ENCODE measurements at places on chromosomes 2 and 18.

- DNase-seq, result no peak
These were observed 42.3 kb downstream of the NOL10 start for GRCh38 chr2:10647441-10647840.

- no peak for DNase-seq
These were observed 20.8 kb upstream of the ROCK1 start for GRCh38 chr18:21132398-21132918.

DNA sequence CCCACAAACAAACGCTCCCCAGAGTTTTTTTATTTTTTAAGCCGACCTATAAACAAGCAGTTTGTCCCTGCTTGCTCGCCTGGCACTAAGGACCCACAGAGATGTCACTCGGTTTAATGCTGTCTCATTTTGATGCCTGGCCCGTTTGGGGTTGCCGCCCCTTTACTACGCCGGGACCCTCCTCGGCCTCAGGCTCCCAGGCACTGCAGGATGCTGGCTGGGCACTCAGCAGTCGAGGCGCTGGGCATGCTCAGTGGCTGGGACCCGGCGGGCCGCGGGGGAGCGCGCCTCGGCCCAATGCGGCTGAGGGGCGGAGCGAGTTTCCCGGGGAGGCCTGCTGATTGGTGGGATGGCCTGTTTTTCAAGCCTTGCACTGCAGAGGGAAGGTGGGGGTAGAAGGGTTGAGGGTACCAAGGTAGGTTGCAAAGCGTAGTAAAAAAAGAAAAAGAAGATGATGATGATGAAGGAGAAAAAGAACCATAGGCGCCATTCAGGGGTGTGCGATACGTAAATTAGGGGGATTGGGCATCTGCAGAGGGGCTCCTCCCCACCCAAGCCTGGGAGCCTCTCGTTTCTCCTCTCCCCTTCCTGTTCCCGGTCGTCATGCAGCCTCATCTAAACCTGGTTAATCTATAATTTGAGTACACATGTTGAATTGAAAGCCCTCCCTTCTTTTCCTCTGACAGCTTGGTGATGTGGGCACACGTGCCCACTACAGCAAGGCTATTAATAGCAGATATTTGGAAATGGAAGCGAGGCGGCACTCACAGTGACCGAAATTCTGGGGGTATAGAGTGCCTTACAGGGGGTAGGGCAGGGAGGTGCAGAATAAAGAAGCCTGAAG lies 1.5 kb upstream of the IRS1 start:
- DNase-seq, result peak; percentile 81

- no peak for DNase-seq
These were observed 55.4 kb downstream of the CWC22 start for GRCh38 chr2:179951680-179952079.

- DNase-seq, result no peak
These were observed 17.3 kb downstream of the VAPA start for GRCh38 chr18:9931146-9931545.

GRCh38 chr2:145484448-145485097 lies 964.7 kb upstream of the ZEB2 start:
- DNase-seq, result no peak

DNA sequence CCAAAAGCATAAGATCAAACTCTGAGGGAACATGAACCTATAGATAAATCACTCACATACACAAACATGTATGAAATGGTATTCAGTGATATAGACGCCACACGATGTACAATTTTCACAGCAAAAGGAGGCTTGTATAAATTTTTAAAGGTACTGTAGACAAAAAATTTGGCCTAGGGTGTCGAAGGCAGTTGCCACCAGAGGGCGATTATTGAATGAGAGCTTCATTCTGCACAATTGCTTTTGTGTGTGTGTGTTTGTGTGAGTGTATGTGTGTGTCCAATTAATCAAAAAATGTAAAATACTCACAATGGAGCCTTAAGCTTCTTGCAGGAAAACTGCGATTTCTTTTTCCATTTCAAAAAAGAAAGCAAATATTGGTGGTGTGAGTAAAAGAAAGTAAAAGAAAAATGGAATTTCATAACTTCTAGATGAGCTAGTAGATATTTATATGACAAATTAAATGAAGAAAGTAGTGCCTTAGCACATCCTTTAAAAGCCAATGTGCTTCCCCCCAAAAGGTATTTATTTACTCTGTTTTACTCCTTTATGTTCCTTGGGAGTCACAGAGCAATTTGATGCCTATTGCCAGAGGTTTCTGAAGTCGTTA lies 800.1 kb downstream of the SATB2 start:
- no peak for DNase-seq

DNA sequence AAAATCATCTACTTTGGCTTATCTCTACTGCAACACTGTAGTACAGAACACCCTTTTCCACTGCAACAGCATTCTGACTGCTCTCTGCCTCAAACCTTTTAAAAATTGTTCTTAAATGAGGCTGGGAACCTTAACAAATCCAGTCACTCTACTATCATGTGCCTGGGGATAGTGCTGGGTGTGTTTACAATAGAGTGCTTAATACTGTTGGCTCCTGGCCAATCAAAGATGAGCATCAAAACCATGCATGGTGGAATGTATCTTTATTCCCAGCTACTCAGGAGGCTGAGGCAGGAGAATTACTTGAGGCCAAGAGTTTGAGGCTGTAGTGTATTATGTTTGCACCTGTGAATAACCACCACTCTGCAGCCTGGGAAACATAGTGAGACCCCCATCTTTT lies 7.4 kb downstream of the ANKAR start:
- no peak for DNase-seq

- DNase-seq, result no peak
These were observed 151.0 kb downstream of the TMEM17 start for GRCh38 chr2:62354771-62355561.

DNA sequence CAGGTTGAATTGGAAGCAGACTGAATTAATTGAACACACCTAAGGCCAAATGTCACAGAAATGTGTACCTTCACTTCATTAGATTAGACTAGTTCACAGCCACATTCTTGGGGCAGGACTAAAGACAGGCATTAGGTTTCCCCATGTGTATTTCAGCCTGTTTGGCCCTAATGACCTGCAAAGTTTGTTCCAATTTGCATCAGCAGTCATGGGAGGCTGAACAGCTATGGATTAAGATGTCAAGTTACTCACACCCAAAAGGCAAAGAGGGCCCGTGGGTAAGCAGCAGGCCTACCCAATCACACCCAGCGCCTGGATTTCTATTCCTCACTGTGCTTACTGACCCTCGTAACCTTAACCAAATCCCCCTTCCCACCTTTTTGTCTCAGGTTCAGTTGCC lies 99.6 kb upstream of the RIOK3 start:
- DNase-seq, result no peak

GRCh38 chr2:109528811-109529501 lies 84.8 kb downstream of the SEPTIN10 start:
- DNase-seq, result no peak

DNA sequence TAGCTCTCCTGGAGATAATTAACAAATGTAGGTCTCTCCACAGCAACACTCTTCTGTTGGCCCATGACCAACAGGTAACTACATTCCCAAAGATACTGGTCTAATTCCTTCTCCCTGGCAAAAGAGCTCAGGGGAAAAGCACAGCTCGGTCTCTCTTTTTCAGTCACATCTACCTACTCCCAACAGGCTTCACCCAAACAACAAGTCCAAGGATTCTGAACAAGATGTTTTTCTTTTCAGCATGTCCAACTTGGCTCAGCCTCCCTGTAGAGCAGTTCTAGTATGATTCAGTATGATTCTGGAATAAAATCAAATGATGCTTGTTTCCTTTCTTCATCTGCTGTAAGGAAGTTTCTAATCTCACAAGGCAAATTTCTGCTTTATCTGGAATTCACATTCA lies 1704.8 kb upstream of the PIK3C3 start:
- no peak for DNase-seq

DNA sequence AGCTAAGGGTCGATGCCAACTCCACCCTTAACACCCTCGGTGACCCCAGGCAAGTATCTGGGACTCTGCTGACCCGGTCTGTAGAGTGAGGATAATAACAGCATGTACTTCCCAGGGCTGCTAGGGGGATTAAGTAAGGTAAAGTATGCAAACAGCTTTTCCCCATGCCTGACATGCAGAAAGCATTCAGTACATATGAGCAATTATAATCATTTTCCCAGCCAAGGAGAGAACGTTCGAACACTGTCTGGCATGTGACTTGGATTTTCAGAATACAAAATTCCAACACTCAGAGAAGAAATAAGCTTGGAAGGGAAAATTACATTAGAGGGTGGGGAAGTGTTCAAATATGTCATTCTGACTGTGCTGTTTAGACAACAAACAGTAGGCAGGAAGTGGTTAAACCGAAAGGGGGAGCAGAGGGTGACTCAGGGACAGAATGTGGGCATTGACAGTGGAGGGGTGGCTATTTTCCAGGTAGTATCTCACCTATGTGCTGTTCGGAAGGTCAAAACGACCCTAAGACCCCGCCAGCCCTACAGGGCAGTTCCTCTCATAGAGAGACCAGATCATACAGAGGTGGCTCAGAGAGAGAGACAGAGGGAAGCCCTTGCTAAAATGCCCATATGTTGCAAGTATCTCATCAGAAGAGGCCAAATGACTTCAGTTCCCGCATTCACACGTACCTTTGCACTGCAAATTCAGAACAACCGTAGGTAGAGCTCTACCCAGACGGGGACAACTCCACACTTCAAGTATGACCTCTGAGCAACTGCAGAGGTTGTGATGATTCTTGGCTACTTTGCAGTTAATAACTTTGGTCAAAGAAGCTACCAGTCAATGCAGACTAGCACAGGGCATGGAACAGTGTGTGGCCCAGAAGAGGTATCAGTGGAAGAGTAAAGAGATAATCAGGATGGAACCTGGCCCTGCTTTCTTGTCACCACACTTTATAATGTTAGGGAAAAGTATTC lies 14.8 kb downstream of the ASPRV1 start:
- peak; percentile 53 for DNase-seq

DNA sequence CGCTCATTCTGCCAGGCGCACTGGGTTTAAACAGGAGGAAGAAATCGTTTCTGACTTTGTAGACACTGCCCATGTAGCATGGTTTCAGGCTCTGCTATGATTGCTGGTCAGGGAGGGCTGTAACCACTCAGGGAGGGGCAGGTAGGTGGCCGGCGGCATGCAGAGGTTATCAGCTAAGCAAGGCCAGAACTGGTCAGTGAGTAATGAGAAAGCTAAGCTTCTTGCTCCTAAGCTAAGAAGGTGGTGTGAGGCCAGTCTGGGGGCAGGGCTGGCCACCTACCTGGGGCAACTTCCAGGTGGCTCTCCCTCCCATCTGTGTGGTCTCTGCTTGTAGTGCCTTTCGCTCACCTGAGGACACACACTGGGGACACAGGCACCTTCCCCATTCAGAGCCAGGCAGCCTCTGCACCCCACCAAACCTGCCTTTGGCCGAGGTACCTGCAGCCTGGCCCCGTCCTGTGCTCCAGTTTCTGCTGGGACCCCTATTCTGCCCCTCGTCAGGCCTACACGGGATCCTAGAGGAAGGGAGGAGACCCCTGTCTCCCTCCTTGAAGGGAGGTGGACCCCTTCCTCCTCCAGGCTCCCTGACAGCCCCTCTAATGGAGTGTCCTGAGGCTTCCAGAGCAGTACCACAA lies 195.9 kb downstream of the SEPTIN10 start:
- DNase-seq, result no peak

DNA sequence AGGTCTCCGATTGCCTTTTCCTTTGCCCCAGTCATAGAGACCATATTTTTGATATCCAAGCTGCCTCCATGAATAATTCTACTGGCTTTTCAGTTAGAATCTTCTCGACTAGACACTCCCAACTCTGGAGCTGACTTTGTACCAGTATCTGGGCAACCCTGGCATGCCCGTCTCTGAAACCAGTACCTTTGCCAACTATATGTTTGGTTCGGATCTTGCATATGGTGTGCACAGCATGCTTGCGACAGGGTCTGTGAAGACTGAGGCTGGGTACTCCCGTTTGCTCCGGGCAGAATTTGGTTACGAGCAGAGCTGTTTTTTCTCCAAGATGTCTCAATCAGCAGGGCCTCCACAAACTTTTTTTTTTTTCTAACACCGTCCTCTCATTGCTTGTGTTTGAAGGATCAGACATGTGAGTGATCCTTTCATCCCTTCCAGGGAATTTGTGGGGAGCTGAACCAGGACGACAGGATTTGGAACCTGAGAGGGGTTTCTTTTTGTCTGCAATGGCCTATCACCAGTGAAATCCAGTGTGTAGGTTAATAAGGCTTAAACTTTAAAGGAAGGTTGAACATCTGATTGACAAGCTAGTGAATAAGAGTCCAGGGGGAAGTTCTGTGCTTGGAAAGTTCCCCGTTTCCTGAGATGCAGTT lies 322.3 kb downstream of the MYCN start:
- DNase-seq, result no peak

GRCh38 chr2:172108587-172108930 lies 5.9 kb upstream of the DLX2 start:
- DNase-seq, result no peak

DNA sequence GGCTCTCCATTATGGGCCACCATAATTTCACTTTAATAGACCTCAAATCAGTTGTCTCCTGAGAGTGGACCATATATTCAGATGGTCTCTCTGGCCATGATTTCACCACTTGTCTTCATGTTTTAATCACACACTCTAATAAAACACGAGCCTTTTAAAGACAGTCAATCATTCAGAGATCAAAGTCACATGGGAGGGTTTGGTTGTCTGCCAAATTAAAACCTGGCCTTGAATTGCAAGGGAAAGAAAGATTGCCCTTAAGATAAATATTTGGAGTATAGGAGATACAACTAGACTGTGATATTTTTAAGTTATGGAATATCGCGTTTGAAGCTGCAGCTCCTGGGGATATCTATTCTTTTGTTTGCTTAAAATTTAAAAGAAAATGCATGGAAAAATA lies 377.8 kb upstream of the DDX18 start:
- no peak for DNase-seq

DNA sequence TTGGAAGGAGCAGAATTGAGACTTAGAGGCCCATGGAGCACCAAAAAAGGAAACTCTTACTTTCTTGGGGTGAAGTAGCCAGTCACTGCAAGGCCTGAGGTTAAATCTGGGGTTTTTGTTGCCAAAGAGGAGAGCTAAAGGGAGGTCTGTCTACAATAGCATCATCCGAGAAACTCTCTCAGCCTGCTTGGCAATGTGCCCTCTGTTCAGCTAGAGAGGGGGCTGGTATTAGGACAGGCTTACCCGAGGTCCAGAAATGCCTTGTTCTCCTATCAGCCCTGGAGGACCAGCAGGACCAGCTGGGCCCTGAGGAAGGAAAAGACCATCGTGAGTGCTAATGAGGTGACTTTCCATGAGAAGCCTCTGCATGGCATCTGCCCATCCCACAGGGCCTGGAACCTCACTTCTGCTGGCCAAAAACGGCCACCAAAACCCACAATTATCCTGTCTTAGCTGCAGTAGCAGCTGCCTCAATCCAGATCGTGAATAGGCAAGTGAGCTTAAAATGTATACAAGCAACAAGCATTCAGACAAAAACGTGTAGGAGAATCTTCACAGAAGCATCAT lies 61.6 kb downstream of the COL6A3 start:
- DNase-seq, result no peak

- no peak for DNase-seq
These were observed 260.4 kb upstream of the FANCL start for GRCh38 chr2:58501371-58502160.

DNA sequence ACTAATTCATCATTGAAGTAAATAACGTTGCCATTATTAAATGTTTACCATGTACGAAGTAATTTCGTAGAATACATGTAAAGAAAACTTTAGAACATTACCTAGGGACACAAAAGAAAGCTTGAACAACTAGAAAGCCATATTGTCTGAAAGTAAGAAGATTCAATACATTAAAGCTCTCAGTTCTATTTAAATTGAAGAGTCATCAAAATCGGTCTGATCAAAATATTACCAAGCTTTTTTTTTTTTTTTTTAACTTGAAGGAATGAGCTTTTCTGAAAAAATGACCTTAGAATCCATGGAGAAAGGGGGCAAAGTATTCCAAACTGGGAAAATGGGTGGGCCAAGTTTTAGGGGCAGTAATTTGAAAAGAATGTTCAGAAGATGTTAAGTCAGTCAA lies 300.8 kb downstream of the GPD2 start:
- no peak for DNase-seq
